ENCODE measurements at places on chromosomes 12 and 14.

GRCh38 chr14:95098984-95099599, 58.2 kb downstream of the DICER1 start:
- peak; percentile 41 for DNase-seq

DNA sequence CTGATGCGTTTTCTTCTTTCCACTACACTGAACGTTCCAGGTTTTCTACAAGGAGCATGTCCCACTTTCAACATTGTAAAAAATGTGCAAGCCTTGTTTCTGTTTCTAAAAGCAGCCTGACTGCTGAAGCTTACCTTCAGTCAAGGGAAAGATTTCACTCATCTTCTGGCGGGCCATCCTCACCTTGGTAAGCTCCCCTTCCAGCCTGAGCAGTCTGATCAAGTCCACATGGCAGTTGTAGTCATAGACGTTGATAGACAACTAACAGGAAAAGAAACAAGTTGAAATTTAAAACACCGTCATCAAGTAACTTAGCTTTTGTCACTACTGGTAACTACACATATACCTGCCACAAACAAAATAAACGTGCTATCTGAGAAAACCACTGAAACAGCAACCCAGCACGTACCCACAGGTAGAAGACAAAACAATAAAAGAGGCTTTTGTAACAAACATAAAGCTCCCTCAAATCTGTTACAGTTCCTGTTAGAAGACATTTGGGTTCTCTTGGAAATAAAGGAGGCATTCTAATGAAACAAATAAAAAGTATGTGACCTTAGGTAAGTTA, 11.9 kb downstream of the SART3 start:
- DNase-seq = no peak

GRCh38 chr12:104297477-104298113, 5.9 kb upstream of the EID3 start:
- DNase-seq = no peak

- DNase-seq = no peak
Observed at GRCh38 chr14:29721586-29721985, 206.1 kb downstream of the PRKD1 start.

DNA sequence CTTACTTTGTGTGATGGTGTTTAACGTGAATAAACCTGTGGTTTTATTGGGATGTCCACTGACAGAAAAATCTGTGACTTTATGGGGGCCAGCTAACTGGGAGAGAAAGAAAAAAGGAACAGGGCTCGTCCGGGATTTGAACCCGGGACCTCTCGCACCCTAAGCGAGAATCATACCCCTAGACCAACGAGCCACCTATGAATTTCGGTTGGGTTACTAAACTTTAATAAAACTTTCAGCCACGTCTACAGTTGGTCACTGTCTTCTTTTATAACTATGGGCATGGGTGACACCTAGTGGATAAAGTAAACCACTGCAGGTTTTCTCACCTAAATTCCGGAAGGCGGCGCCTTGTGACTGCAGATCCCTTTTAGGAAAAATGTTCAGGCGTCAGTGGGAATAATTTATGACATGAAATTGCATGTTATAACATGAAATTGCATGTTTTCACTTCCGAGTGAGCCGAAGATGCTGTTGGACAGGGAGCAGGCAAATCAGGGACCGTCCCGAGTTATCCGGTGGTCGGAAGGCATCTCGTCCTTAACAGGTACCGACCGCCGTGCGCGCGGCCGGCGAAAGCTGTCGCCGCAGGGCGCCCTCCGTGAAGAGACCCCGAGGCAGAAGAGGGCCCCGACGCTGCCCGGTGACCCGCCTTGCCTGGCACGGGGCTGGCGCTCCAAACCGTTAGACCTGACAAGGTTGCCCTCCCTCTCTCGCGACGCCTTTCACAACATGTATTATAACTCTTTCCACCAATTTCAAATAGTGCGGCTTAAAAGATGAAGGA, 18.2 kb upstream of the RNASE12 start:
- DNase-seq = peak; percentile 74

- no peak for DNase-seq
Observed at GRCh38 chr12:13117029-13117428, 13.6 kb upstream of the GSG1 start.

DNA sequence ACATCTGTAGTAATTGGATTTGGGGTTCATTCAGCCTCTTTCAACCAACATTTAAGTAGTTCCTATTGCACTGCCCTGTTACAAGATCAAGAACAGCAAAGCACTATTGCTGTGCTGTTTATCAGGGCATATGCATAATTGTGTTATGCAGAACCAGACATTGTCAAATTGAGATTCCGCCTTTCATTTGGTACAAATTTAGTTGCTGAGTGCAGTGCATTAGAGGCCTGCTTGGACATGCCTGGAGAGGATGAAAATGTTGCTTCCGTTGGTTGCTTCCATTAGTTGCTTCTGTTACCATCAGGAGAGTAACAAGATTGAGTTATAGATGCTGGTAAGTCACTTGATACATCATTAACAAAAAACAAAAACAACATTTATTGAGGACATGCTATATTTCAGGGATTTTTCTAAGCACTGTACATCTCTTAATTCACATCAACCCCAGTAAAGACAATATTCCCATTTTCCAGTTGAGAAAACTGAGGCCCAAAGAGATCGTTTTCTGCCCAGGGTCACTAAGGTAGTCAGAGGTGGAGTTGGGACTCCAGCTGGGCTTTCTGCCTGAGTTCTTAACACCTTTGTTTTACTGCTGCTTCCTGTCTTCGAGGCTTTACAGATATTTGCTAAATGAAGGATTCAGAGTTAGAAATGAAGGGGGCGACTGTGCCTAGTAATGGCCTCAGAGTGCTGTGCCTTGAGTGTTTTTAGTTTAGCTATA, 79.3 kb downstream of the PPP2R5C start:
- DNase-seq = no peak

- DNase-seq = no peak
Observed at GRCh38 chr14:66496911-66497310, 10.7 kb downstream of the CCDC196 start.

GRCh38 chr12:122842505-122843405, 7.5 kb downstream of the HIP1R start:
- no peak for DNase-seq

- DNase-seq = no peak
Observed at GRCh38 chr12:21330682-21331253, 3.9 kb downstream of the SLCO1A2 start.

DNA sequence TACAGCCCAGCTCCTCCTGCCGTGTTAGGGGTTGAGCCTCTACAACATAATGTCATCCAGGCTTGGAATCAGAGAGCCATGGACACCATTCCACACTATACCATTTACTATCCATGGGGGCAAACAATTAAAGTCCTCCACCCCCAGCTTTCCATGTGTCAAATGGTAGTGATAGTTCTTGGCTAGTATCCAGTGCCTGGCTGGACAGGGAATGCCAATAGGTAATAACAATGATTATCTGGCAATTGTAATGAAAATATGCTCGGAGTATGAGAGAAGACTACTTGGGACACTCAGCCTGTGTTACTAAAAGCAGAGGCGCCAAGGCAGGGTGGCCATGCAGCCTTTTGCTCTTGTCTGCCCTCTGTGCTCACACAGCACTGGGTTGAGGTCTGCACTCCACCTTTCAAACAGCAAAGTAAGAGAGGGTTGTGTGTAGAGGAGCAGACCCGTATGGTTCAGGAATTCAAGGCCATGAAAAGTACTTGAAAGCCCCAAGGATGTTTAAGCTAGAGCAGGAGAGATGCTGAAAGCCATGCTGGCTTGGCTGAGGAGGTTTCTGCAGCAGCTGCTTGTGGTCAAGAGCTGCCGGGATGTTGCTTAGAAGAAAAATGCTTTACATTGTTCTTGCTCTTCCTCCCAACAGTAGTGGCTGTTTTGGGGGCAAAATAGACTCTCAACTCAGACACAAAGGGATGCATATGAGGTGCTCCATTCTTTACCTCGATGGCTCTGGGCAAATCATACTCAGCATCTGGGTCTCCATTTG, 10.6 kb downstream of the SERPINA3 start:
- DNase-seq = no peak

DNA sequence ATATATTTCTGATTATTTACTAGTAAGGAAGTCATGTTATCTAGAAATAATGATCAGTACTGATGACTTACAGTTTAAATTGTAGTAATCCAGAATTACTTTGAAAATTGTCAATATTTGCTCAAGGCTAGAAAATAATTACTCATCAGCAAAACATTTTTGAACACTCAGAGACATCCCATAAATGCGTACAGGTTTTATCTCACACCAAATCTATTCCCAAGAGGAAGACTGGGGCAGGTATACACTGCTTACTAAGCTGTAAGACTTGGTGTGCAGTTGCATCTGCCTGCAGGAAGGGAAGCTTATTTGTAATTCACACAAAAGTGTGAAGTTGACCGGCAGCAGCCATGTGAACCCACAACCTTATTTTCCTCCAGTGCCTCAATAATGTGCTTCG, 146.4 kb downstream of the CCER1 start:
- DNase-seq = no peak
